ENCODE measurements at places on chromosomes 5 and 9.
A peak's percentile ranks its signal among the peaks of the same experiment; 100 is the strongest.

GRCh38 chr5:73944581-73944980 is 318.6 kb downstream of the ARHGEF28 start:
- DNase-seq, result no peak

DNA sequence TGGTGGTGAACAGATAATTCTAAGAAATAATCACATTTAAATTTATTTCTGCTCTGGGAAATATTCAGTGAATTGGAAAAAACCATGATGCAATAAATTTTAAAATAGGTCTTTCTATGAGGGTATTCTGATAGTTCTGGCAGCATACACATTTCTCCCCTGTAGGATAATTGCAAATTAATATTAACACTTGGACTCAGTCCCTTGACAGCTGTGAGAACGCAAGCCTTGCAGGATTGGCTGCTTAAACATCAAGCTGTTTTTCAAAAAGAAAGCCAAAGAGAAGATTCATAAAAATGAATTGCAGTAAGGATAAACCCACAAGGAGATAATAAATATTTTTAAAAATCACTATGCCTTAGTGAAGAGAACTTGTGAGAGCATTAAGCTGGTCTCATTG is 180.0 kb downstream of the MTRR start:
- no peak for DNase-seq

- DNase-seq, result no peak
These were observed 2.6 kb downstream of the PCSK5 start for GRCh38 chr9:75893106-75893505.

GRCh38 chr5:108093186-108093585 is 288.7 kb downstream of the FBXL17 start:
- DNase-seq, result no peak

DNA sequence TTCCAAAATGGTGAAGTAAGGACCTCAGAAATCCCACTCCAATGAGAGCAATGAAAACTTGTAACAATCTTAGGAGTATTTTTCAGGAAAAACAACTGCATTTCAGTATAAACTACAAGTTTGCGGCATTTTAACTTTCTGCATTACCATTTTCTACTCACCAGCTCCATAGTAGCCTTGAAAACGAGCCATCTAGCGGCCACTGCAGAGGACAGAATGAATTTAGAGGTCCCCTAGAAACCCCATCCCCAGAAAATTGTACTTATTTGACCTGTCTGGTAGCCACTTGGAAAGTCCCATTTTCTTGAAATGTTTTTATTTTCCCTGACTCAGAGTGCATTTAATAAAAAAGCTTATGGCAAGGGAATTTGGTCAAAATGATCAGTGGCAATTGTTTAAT is 205.4 kb upstream of the ITGA1 start:
- no peak for DNase-seq

DNA sequence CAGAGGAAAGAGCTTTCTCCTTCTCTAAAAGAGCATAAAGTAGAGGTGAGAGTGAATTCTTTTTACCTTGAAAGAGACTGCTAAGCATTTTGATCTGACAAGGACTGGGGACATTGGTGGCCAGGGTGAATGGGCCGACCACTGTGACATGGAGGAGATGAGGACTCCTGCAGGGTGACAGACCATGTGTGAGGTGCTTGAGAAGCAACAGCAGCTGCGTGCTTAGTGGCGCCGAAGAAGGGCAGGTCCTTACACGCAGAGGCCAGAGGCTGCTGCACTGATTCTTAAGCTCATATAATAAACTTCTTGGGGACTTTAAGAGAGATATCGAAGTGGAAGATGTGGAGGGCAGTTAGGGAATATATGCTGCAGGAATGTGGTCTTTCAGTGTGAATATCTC is 8.7 kb upstream of the JAKMIP2 start:
- no peak for DNase-seq

- no peak for DNase-seq
These were observed 182.1 kb upstream of the ACTBL2 start for GRCh38 chr5:57664700-57665099.

- no peak for DNase-seq
These were observed 46.0 kb downstream of the SHB start for GRCh38 chr9:38022995-38023394.

DNA sequence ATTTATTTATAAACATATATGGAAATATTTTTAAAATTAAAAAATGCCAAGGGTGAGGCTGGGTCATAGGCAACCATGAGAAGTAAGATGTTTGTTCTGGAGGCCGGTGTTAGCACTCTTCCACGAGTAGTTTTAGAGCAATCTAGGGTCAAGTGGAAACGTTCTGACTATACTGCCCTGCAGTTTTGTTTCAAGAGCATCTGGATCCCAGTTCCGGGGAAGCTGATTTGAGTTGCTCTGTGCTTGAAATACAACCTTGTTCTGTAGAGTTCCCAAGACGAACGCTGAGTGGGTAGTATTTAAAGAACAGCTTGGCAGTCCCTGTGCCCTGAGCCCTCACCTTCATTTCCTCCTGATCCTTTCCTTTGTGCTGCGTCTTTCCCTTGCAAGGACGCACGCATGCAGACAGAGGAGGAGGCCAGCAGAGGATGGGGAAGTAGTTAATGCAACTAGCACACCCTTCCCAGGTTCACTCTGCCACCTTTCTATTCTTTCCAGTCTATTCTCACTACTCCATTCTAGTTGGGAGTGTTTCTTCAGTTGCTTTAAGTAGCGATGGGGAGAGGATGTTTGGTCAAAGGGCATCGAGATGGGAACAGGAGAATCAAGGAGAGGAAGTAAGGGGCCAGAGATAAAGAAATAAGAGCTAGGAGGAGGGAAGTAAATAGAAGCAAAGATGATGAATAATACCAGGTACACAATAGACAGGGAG is 68.3 kb upstream of the ZSWIM6 start:
- no peak for DNase-seq

DNA sequence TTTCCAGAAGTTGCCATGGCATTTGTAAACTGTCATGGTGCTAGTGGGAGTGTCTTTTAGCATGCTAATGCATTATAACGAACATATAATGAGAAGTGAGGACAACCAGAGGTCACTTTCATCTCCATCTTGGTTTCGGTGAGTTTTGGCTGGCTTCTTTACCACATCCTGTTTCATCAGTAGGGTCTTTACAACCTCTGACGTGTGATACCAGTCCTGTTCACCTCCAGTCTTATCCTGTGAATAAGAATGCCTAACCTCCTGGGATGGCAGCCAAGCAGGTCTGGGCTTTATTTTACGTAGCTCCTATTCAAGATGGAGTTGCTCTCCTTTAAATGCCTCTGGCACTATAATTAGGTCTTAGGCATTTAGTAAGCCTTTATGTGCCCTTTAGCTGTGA is 20.4 kb upstream of the RFK start:
- no peak for DNase-seq

GRCh38 chr5:168342151-168342825 is 50.8 kb downstream of the WWC1 start:
- no peak for DNase-seq

DNA sequence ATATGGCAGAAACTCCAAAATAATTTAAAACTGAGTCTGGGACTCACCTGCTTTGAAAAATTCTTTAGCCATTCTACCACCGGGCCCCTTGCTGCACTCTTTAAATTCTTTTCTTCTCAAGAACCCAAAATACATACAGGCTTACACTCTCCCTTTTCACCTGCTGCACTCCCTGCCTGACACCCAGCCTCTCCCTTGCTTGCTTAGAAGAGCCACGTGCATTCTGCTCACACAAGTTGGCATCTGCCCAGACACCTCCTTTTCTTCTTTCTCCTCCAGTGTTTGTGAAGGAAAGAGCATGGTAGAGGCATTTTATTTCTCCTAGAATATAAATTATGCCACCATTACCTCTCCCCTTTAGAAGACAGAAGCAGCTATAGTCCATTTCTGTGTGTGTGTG is 39.0 kb upstream of the AOPEP start:
- no peak for DNase-seq

DNA sequence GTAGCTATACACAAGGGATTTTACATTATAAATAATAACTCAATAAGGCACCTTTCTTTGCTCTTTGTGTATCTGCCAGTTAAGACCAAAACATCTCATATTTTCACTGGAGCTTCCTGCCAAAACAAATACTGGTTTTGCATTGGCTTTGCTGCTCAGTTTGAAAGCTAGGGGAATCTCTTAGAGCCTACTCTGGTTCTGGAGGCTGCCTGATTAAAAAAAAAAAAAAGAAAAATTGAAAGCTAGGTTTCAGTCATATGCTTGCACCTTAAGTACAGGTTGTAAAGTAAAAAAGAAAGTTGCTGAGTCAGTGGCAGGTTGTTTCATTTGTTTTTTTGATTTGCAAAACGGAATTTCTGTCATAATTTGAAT is 2.3 kb downstream of the DENND4C start:
- no peak for DNase-seq

GRCh38 chr5:141664733-141665461 is 13.7 kb upstream of the FCHSD1 start:
- DNase-seq, result no peak

GRCh38 chr9:13450723-13451122 is 171.2 kb upstream of the MPDZ start:
- DNase-seq, result no peak

GRCh38 chr5:7047511-7048261 is 334.5 kb downstream of the TENT4A start:
- no peak for DNase-seq

DNA sequence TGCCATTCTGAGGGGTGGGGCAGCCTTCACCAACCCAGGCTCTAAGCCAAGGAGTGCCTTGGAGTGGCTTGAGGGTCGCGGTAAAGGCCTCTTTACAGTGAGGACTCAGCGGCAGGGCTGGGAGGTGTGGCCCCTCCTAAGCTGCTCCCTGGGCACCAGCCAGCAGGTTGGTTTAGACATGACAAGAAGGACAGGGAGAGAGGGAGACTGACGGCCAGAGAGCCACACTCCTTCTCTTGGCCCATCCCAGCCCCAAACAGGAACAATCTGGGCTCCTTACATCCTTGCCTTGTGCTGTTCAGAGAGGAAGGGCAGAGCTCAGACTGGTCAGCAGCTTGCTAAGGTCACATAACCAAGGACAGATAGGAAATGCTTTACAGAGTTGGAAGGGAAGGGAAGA is 94.5 kb downstream of the LMX1B start:
- DNase-seq, result no peak

GRCh38 chr9:132354637-132355355 is at the start of gene SETX:
TSS of gene SETX (minus strand) at chr9:132354986. CDS start at chr9:132349428, 5,558 bp downstream.
- peak; percentile 69 for DNase-seq

DNA sequence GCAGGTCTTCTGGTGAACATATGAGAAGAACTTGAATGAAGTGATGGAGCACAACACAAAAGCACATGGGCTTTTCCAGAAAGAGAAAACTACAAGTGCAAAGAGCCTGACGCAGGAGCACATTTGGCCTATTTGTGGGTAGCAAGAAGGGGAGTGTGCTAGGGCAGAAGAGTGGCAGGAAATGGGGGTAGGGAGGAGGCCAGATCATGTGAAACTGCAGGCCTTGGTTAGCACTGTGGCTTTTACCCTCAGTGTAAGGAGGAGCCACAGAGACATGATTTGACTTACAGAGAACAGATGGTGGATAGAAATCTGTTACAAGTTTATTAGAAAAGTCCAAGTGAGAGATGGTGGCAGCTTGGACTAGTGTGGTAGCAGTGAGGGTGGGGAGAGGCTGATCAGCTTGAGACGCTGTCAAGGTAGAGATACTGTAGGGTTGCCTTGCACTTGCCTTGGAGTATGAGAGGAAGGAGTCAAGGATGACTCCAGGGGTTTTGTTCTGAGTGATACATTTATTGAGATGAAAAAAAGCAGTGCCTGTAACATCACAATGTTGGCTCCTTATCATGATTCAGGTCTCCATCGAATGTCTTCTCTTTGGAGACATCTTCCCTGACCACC is 126.7 kb downstream of the PPP2R2B start:
- no peak for DNase-seq

DNA sequence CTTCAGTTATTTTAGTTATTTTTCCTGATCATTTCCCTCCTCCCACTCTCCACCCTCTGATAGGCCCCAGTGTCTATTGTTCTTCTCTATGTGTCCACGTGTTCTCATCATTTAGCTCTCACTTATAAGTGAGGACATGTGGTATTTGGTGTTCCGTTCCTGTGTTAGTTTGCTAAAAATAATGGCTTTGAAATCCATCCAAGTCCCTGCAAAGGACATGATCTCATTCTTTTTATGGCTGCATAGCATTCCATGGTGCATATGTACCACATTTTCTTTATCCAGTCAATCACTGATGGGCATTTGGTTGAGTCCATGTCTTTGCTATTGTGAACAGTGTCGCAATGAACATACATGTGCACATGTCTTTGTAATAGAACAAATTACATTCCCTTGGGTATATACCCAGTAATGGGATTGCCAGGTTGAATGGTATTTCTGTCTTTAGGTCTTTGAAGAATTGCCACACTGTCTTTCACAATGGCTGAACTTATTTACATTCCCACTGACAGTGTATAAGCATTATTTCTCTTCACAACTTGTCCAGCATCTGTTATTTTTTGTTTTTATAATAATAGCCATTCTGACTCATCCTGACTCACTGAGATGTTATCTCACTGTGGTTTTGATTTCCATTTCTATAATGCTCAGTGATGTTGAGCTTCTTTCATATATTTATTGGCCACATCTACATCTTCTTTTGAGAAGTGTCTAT is 17.2 kb upstream of the DIRAS2 start:
- no peak for DNase-seq

DNA sequence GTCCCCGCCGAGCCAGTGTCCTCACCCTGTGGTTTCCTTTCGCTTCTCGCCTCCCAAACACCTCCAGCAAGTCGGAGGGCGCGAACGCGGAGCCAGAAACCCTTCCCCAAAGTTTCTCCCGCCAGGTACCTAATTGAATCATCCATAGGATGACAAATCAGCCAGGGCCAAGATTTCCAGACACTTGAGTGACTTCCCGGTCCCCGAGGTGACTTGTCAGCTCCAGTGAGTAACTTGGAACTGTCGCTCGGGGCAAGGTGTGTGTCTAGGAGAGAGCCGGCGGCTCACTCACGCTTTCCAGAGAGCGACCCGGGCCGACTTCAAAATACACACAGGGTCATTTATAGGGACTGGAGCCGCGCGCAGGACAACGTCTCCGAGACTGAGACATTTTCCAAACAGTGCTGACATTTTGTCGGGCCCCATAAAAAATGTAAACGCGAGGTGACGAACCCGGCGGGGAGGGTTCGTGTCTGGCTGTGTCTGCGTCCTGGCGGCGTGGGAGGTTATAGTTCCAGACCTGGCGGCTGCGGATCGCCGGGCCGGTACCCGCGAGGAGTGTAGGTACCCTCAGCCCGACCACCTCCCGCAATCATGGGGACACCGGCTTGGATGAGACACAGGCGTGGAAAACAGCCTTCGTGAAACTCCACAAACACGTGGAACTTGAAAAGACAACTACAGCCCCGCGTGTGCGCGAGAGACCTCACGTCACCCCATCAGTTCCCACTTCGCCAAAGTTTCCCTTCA is 1.4 kb downstream of the GLIS3 start:
- DNase-seq, result no peak

DNA sequence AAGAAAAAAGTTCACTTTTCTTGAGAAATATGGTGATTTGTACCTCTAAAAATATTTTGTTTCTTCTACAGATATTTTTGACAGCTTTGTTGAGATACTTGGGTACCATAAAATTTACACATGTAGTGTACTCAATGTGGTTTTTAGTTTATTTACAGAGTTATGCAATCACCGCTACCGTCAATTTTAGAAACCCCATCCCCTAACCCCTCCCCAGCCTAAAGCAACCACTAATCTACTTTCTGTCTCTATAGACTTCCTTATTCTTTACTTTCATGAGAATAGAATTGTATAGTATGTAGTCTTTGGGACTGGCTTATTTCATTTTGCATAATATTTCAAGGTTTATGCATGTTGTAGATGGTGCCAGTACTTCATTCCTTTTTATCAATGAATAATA is 45.0 kb upstream of the TDRD7 start:
- no peak for DNase-seq
